ENCODE measurements at places on chromosomes 6 and 20.

DNA sequence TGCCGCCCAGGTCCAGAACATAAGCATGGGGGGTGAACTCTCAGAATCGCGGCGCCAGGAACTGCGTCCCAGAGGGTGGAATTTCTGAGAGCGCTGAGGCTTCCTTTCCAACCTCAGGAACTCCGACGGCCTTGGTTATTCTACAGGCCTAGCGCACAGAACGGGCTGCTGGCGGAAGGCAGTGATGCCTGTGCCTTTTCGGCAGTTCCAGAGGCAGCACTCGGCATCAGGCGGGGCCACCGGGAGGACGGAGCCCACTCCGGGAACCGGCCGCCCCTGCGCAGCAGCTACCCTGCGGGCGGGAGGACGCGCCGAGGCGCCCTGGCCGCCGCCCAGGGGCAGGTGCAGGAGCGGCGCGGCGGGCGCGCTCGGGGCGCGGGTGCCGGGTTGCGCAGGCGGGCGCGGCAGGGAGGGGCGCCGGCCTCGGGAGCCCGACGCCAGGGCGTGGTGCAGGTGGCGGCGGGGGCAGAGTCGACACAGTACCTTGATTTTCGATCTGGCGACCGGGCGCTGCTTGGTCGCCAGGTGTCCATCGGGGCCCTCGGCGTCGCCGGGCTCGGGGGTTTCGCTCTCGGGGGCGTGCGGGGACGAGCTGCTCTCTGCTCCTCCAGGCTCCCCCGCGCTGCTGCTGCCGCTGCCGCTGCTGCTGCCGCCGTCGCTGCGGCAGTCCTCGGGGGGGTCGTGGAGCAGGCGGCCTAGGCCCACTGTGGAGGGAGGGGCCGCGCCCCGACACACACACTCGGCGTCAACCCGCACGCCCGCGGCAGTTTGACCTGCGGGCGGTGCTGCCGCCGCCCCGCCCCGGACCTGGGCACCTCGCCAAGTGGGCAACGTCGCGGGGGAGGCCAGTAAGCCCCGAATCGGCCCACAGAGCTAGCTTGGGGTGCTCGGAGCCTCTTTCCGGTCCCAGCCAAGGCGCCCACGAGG lies 1.3 kb downstream of the OVOL2 start:
- peak; percentile 60 for DNase-seq

DNA sequence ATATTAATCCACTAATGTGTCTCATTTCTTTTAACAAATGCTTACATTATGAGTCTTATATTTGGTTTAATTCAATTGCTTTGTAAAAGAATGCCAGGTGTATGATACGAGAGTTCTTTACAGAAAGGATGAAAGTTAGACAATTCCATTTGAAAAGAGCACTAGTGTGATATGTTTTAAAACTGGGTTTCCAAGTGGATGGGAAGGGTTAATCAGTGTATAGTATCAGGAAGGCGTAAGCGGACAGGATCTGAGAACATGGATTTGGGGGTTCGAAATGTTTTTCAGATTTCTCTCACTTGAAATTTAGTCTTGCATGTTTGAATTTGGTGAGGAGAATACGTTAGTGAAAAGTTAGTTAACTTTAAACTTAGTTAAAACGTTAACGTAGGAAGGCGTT lies 2.6 kb downstream of the FOXO3 start:
- no peak for DNase-seq

DNA sequence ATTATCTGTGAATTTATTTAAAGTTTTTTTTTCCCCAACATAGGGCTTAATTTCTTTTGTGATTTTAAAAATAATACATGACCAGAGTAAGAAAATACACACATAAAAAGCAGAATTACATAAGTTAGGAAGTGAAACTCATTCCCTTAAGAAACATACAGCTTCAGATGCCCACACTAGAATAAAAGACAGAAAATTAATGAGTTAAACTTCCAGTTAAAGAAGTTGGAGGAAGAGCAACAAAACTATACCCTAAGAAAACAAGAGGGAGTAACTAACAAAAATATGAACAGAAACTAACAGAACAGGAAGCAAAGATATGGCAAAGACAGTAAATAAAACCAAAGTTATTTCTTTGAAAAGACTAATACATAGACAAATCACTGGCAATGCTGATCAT lies 107.6 kb upstream of the CEP85L start:
- no peak for DNase-seq

DNA sequence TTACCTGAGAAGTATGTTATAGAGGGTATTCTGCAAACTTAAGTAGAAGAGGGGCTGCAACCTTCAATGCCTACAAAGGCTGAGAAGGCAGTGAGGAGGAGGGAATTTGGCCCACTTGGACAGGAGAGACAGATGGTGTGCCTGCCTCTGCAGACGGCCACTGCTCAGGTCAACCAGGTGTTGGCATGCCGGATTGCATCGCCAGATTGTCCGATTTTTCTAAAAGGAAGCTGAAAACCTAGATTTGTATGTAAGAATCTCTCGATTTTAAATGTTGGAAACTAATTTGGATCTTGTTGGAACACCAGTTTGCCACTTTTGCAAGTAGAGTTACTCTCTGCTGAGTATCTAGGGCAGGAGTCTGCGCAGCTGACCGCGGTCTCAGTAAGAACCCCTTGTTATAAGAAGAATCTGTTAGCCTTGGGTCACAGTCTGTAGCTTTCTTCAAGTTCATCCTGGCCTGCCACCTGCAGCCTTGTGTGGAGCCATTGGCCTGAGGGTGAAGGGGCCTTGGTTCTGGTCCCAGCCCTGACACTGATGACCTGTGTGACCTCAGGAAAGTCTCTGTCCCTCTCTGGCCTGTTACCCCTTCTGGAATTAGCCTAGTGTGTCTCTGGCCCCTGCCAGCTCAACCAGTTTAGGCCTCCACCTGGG lies 54.4 kb downstream of the TGM2 start:
- no peak for DNase-seq

DNA sequence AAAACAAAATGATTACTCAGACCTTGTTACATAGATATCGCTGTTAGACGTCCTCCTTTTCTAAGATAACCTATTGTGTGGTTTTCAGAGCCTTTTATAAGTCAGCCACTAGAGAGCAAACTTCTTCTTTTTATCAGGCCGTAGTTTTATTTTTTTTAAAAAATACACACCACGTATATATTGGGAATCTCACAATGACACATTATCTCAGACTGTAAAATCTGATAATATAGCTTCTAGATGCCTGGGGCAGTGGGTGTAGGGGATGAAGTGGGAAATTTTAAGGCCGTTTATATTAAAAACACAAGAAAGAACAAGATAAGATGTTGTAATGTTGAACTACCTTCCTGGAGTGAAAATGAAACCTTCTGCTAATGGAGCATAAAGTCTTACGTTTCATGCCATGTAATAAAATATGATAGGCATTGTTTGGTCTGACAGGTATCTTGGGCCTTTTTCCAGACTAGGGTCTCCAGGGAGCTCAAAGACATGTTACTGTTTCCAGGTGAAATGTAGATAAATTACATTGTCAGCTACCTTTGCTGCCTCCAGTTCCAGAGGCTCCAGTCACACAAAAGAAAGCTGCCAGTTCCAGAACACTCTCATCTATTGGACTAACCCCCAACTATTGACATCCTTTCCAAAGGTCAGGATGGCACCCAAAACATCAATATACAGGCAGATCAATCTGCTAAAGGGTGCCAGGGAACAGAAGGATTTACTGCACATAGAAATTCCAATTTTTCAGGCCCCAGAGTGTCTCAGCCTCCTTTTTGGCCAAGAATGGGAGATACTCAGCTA lies 130.2 kb upstream of the AKIRIN2 start:
- DNase-seq: no peak

DNA sequence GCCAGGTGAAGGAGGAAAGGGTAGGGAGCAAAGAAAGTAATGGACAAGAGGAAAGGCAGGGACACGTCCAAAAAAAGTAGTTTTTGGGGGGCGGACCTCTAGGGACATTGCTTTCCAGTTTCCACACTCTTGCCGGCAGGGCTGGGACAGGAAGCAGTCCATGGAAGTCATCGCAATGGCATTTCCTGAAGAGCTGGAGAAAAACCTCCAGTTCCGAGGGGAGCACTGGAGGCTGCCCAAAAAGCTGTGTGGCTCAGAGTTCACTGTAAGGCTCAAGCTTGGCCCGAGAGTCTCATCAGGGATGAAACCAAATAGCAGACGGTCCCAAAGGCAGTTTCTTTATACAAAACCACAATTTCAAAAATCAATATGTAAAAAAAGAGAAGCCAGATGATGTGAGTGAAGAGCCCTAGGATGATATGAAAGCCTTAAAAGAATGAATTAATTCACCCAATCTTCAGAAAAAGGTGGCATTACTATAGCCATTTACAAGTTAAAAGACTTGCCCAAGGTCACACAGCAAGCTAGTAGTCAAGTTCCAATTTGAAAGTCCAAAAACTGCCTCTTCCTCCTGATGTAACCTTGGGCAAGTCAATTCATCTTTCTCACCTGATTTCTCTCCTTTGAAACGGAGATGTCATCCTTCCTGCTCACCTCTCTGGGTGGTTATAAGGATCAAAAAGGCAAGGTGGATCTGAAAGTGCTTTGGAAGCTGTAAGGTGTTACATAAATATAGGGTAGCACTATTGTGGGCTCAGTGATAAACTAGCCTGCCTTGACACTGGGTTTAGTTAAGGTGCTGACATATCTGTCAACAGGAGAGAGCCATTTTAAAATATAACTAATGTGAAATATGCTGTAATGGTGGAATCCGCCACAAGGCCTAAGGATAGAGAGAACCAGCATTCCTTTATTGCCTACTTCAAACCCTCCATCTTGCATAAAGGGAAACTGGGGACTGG lies 9.1 kb downstream of the BCL2L1 start:
- DNase-seq: no peak

Data from NCI-H774 (cell line).